ENCODE measurements at places on chromosomes 1 and 21.

DNA sequence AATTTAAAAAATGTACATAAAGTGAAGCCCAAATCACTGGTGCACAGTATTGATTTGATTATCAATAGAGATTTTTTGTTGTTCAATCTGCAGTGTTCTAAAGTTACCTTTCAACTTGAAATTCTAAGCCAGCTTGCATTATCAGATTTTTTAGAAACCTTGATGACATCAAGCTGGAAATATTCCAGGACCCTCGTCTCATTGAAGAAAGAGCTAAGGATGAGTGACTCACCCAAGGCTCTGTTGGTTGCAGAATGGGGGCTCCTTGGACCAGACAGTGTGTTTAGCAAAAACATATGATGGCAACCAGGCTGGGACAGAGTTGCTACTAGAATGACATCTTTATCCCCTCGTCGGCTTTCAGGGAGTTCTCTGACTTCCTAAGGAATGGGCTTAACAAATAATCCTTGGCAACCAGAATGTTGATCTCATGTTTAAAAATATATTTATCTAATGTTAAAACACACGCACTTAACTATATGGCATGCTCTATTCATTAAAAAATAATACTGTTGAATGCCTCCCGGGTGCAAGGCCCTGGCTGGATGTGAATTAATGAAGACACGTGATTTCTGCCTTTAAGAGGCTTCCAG lies 79.7 kb downstream of the RUNX3 start:
- no peak for DNase-seq

DNA sequence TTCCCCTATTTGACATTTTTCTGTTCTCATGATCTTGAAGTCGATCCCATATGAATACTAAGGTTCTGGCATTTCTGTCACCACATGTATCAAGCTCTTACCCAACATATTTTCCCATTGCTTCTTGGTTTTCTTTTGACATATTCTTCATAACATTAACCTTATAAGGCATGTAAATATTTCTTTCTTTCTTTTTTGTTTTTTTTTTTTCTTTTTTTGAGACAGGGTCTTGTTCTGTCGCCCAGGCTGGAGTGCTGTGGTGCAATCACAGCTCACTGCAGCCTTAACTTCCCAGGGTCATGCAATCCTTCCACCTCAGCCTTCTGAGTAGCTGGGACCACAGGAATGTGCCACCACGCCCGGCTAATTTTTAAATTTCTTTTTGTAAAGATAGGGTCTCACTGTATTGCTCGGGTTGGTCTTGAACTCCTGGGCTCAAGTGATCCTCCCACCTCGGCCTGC lies 33.1 kb upstream of the ERRFI1 start:
- DNase-seq, result no peak

GRCh38 chr1:155253797-155254196 lies 1.5 kb downstream of the ENTREP3 start:
- DNase-seq, result no peak

- DNase-seq, result no peak
These were observed 9.6 kb downstream of the DIP2A start for GRCh38 chr21:46468108-46468774.

DNA sequence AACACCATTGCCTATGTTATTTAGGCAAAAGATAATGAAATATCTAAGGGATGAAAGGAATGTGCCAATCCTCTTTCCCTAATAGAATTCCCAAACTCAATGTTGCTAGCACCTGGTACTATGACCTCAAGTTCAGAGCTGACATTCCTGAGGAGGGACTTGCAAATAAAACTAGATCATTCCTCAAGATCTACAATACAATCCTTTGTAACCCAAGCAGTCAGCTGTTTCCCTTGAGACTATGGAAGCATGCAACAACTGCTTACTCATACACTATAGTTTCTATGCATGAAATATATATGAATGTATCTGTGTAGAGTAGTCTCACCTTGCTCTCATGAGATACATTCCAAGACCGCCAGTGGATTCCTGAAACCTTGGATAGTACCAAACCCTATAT lies 65.0 kb downstream of the ABL2 start:
- no peak for DNase-seq

Measured in NCI-H187 treated with DMSO at 0.1 percent for 48 hours (cell line).